ENCODE measurements at places on chromosomes 2 and 18.

DNA sequence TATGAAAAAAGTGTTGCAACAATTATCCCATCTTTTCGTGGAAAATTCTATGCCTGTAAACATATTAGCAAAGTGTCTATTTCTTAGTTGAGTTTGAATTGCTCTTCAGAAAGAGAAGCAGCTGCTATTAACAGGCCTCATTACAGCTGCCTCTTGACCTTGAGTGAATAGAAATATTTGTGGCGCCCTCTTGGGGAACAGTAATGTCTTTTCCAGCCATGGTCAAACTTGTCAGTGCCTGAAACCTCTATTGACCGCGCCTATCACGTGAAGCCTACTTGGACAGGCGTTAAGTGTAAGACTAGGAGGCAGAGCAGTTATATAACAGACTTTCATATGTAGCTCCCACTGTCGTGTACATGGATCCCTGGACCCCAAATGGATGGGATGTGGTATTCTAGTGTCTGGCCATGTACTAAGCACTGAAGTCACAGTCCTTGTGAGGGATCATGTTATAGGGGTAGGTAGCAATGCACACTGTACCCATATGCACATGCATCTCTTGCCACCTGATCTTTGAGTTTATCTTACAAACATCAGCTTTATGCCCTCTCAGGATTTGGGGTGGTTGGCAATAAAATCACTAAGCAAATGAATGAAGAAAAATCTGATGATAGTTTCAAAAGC, 245.0 kb downstream of the PTGR3 start:
- no peak for DNase-seq

DNA sequence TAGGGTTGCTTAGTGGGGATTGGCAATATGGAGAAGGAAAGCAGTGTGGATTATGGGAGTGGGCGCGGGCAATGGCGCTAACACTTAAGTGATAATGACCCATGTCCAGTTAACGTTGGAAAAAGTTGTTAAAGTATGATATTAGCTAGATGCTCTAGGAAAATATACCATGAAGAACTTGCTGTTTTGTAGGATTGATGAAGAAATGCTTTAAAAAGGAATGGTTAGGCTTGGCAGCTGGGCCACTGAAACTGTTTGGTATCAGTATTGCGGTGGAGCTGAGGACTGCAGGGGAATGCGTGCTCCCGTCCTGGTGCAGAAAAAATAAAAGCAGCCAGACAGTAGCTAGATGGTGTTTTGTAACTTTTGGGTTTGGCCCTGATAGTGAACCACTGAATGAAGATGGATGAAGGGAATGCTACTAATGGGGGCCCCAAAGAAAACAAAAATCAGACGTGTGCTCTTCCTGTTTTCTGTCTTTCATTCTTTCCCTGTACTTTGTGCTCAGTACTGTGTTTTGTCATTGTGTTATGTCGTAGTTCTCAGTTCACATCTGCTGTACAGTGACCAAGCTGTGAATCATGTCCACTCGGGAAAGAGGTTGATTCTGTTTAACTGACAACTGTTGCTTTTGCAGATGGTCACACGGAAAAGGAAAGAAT, 999 bp downstream of the INSIG2 start:
- no peak for DNase-seq

GRCh38 chr2:236628981-236629605, 59.5 kb downstream of the ACKR3 start:
- DNase-seq, result no peak

DNA sequence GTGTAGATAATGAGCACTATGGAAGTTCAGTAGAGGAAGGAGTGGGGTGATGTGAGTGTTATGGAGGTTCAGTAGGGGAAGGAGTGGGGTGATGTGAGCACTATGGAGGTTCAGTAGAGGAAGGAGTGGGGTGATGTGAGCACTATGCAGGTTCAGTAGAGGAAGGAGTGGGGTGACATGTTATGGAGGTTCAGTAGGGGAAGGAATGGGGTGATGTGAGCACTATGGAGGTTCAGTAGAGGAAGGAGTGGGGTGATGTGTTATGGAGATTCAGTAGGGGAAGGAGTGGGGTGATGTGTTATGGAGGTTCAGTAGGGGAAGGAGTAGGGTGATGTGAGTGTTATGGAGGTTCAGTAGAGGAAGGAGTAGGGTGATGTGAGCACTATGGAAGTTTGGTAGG, 116.3 kb upstream of the SMAD7 start:
- no peak for DNase-seq

- no peak for DNase-seq
These were observed 12.1 kb downstream of the CAPN14 start for GRCh38 chr2:31205186-31205585.

GRCh38 chr2:128425216-128425615, 106.5 kb upstream of the HS6ST1 start:
- no peak for DNase-seq

DNA sequence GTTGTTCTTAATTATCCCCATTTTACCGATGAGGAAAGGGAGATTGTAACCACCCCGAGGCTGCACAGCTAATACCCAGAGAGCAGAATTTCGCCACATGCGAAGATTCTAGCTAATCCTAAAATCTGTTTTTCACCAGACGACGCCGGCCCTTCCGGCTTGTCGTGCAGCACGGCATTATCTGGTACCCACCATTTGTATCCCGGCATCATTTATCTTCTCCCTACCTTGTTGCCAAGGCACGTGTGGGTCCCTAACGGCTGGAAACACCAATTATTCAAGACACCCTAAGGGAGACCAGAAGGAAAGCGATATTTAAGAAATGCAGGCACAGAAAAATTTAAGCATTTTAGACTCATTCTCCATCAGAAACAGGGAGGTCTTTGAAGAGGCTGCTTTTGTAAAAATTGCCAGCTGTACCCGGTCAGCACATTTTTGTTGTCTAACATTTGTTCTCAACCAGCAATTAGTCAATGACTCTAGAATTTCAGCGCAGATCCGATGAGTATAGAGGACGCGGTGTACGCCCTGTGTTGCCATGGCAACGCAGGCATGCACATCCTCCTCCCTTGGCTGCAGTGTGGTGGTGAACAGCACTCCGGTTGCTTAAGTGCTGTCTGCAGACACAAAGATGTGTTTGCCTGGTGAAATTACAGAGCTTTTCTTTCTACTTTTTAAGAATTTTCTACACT, 111.6 kb downstream of the AGAP1 start:
- DNase-seq, result no peak

- DNase-seq, result no peak
These were observed 44.9 kb upstream of the TTC39C start for GRCh38 chr18:23969664-23970063.

GRCh38 chr2:44135771-44136170, 32.9 kb upstream of the PPM1B start:
- no peak for DNase-seq

- DNase-seq, result no peak
These were observed 76.7 kb downstream of the DTNB start for GRCh38 chr2:25596516-25597244.

DNA sequence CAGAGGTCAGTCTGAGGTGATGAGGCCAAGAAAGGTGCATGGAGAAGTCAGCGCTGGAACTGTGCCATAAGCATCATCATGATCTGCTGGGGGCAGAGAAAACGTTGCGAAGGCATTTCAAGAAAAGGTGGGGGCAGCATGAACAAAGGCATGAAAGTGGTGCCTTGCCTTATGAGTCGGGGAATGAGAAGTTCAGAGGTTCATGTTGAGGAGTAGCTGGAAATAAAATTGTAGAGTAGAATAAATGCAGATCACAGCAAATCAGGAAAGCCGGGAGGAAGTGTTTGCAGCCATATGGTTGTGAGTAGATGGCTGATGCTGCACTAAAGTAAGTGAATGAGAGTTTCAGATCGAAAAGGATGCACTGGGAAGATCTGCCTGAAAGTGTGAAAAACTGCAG, 72.1 kb upstream of the ARL5A start:
- no peak for DNase-seq

GRCh38 chr2:196759378-196759706, 40.1 kb downstream of the GTF3C3 start:
- no peak for DNase-seq

DNA sequence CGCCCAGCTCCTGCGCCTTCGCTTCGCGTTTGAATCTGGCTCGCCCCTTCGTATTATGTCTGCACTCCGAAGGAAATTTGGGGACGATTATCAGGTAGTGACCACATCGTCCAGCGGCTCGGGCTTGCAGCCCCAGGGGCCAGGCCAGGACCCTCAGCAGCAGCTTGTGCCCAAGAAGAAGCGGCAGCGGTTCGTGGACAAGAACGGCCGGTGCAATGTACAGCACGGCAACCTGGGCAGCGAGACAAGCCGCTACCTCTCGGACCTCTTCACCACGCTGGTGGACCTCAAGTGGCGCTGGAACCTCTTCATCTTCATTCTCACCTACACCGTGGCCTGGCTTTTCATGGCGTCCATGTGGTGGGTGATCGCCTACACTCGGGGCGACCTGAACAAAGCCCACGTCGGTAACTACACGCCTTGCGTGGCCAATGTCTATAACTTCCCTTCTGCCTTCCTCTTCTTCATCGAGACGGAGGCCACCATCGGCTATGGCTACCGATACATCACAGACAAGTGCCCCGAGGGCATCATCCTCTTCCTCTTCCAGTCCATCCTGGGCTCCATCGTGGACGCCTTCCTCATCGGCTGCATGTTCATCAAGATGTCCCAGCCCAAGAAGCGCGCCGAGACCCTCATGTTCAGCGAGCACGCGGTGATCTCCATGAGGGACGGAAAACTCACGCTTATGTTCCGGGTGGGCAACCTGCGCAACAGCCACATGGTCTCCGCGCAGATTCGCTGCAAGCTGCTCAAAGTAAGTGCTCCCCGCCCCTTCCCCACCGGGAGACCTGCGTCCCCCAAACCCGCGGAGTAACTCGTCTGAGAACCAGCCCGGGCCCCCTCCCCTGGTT, 453 bp downstream of the KCNJ3 start:
- DNase-seq, result no peak

DNA sequence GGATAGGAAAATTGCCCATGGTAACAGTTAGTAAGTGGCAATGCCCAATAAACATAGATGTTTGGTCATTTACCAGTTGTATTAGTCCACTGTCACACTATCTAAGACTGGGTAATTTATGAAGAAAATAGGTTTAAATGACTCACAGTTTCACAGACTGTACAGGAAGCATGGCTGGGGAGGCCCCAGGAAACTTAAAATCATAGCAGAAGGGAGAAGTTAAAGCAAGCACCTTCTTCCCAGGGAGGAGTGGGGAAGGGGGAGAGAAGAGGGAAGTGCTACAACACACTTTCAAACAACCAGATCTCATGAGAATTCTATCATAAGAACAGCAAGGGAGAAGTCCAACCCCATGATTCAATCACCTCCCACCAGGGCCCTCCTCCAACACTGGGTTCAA, 23.4 kb downstream of the NR4A2 start:
- no peak for DNase-seq

DNA sequence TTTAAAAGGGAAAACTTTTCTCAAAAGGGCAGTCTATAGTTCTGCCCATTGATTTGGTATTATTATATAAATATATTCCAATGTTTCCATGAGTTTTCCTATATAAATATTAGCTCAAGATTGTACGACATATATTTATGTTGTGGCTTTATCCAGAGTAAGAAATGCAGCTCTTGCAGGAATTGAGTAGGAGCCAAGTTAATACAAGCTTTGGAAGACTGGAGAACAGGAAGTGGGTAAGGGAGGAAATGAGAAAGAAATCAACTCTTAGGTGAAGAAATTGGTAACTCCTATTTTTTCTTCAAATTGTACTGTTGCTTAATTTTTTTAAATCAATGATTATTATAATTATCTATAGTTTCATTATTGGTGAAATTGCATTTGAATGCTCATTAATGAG, 105.4 kb upstream of the FAM117B start:
- no peak for DNase-seq
